Stimulated activated CD8-positive, alpha-beta memory T cell treated with anti-CD3 and anti-CD28 coated beads, Interleukin-4, amount 100 ng/mL, for 1 hour (primary cell): ENCODE measurements at places on chromosomes 2 and 18.

GRCh38 chr2:108591163-108591562, 56.9 kb downstream of the LIMS1 start:
- DNase-seq, result no peak

DNA sequence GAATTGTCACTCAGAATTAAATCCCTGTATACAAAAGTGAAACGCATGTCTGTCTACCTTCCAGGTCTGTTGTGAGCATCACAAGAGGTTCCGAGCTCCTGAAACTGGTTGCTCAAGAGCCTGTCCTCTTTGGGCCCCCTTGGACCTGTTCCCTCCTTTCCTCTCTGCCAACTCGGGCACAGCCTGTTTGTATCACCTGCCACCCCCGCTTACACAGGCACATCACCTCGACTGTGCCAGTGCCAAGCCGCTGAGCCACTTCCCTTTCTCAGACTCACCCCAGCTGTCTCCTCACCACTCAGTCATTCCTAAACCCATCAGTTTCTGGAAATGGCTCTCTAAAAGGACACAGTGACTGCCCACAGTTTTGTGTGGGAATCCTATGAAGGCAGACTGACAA, 3.1 kb downstream of the EFR3B start:
- no peak for DNase-seq

DNA sequence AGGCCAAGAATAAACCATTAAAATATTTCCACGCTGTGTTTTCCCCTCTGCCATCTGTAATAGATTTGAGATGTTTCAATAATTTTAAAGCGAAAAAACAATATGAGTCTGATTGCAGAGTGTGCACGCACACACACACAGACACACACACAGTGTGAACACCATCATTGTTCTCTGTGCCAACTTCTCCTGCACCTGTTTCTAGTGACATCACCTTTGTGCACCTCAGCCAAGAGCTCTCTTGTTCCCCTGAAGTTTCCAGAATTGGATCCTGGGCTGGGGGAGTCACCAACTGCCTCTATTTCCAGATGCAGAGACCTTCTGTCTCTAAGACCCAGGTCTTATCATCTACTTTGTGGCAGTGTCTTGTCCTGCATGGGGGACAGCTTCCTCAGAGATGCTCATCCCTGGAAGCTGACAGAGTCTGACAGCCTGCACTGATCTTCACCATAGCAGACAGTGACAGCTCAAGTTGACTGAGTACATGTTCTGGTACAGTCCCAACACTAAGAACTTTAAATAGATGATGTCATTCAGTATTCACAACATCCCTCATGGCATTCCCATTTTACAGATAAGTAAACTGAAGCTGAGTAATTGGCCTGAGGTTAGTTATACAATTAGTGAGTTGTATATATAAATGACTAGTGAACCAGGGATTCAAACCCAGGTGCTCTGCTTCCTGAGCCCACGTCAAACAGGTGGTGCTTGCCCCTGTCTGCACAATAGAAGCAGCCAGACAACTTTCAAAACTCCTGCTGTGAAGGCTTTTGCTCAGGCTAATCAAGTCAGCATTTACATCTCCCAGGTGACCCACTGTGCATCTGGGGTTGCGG, 39.4 kb downstream of the ACOXL start:
- DNase-seq, result no peak

DNA sequence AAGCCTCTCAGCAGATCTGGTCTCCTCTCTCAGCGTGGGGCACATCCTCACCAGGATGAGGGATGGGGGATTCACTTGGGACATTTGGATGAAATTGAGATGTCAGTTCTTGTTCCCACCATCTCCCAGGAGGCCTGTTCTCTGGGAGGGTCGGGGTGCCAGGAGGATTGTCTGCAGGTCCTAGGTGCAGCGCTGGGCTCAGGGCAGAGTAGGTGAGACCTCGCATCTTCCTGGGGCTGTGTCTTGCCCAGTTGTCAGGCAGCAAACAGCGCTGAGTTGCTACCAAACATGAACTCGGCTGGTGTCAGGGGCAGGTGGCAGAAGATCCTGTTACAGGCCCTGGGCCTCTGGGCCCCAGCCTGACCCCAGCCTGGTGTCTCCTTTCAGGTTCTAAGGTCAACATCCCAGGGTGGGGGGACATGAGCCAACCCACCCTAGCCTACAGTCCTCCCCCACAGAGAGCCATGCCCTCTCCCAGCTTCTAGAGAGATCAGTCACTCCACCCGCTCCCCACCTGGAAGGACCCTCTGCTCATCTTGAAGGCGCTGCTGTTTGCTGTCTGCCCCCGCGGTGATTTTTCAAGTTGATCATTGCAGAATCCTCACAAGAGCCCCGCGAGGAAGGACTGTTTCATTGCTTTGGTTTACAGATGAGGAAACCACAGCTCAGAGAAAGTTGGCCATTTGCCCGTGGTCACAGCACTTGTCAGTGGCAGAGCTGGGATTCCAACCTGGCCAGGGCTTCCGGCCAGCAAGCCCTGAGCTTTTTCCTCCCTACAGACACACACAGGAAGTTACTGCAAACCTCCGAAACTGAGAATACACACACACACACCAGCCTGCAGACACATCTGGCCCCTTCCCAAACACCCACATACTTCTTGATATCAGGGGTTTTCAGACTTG, 83.9 kb downstream of the STPG4 start:
- no peak for DNase-seq

GRCh38 chr2:61789807-61790602, 63.9 kb downstream of the FAM161A start:
- no peak for DNase-seq

DNA sequence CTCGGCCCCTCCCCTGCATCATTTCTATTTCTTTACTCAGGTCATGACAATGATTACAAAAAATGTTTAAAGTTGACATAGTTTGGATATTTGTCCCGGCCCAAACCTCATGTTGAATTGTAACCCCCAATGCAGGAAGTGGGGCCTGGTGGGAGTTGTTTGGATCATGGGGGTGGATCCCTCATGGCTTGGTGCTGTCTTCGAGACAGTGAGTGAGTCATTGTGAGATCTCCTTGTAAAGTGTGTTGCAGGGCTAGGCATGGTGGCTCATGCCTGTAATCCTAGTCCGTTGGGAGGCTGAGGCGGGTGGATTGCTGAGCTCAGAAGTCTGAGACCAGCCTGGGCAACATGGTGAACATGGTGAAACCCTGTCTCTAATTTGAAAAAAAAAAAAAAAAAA, 9.2 kb upstream of the MAP4K4 start:
- DNase-seq, result no peak

DNA sequence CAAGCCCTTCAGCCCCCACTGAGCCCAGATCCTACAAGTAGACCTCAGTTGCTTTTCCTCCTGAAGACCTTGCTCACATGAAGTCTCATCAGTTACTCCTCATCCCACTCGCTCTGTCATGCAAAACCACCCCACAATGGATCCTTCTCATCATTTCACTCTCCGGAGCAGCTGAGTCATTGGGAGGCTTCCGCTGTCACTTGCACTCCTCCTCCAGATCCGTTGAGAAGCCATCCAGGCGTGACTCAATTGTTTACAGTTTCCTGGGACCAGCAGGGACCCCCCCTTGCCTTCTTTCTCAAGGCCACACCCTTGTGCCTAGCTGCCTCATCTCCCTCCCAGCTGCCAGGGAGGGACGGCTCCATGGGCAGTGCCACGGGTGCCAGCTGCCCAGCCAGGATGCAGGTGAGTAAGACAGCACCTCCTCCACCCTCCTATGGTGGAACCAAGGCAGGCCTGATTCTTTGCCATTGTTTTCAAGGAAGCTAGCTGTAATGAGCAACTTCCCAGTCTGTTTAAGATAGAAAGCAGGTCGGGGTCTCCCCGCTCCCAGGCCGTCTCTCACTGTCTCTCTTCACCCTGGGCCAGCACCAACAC, 16.3 kb downstream of the GPR55 start:
- DNase-seq, result no peak
